ENCODE measurements at places on chromosomes 13 and 19.

GRCh38 chr19:50797781-50798658 lies 7.8 kb downstream of the ACP4 start:
- no peak for DNase-seq

DNA sequence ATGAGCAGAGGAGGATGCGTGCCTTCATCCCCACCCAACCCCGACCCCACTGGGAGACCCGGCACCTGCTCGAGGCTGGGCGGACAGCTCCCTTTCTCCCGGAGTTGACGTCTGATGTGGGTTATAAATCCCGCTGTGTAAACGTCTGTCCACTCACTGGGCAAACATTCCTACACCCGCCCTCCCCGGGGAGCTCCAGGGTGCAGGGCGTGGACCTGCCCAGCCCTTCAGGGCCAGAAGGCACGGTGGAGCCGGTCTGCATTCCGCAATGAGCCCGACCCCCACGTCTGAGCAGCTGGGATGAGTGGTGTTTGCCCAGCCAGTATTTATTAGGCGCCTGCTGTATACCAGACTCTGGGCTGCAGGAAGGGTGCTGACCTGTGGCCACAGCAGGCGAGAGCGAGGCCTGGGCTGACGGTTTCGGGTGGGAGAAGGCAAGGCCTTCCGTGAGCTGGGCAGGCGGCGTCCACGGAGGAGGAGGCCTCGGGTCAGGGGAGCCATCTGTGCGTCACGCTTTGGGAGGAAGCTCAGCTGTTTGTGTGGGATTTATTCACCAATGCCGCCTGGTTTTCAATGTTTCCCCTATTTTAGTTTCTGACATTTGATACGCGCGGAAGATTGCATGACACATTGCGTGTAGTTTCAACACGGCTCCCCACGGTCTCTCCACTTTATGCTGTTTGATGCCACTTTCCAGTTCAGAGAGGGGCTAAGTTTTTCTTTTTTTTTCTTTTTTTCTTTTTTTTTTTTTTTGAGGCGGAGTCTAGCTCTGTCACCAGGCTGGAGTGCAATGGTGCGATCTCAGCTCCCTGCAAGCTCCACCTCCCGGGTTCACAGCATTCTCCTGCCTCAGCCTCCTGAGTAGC lies 2.0 kb downstream of the MISP start:
- DNase-seq, result peak; percentile 93

GRCh38 chr13:31927219-31927653 lies 104.3 kb upstream of the FRY start:
- DNase-seq, result no peak

- no peak for DNase-seq
Observed at GRCh38 chr19:11227195-11227886, 12.1 kb upstream of the ANGPTL8 start.

DNA sequence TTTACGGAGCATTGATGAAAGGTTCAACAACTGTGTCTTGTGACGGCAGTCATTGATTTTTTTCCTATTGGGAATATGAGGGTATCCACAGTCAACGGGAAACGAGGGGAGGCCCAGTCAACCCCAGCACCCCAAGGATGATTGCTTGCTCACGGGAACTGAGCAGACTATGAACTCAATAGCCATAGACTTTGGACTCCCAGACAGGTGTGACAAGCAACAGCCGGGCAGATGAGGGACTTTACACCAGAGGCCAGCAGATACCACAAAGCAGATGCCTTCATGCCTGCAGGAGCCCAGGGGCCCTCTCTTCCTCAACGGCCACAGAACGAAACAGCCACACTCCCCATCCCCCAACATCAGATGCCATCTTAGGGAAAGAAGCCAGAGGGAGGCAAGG lies 80.3 kb upstream of the FLT1 start:
- DNase-seq, result no peak

DNA sequence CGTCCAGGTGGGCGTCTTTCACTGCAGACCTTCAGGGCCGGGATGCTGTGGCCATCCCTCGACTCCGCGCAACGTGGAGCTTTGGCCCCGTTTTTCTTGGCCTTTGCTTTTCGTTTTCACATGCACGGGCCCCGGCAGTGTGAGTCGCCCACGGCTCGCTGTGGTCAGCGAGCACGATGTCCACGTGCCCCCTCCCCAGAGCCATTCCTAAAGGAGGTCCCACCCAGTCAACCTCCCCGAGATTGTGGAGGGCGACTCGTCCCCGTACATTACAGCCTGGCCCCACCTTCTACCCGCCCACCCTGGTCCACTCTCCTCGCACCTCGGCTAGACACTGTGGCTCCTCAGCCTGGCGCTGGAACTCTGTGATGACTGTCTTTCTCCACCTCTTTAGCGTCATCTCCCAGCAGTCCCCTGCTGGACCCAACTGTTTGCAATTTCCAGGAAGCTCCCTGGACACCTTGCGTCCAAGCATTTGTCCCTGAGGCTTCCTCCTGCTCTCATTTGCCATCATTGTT lies 405 bp downstream of the ZNF446 start:
- DNase-seq, result no peak

- no peak for DNase-seq
Observed at GRCh38 chr19:3117716-3118115, 18.1 kb upstream of the GNA15 start.

DNA sequence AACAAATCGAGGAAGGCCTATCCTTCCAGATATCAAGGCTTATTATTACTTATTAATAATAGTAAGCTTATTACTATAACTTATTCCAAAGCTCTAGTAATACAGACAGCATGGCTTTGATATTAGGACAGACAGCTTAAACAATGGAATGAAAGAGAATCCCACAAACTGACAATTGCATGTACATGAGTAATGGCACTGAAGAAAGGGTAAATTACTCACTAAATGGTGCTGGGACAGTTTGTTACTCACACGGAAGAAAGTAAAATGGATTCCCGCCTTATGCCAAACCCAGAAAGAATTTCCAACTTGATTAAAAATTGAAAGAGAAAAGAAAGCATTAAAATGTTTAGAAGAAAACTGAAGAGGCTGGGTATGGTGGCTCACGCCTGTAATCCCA lies 60.3 kb downstream of the MIPEP start:
- no peak for DNase-seq

DNA sequence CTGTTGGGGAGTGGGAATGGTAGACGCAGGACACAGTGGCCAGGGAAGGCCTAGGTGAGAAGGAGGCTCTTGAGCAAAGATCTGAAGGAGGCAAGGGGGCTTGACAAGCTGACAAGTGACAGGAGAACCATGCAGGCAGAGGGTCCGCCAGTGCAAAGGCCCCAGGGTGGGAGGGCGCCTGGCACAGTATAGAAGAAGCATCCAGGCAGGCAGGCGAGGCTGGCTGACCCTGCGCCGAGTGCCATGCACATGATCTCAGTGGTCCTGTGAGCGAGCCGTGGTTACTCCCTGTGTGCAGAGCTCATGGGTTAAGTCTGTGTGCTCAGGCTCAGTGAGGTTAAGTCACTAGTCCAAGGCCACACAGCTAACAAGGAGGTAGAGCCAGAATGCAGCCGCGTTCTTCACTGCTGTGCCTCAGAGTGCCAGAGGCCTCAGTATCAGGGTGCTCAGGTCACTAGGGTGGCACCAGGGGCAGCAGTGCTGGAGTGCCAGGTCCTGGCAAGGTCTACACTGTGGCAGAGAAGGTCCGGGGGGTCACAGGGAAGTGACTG lies 15.2 kb downstream of the CNFN start:
- no peak for DNase-seq

GRCh38 chr19:21519488-21519887 lies 14.1 kb downstream of the ZNF429 start:
- no peak for DNase-seq

GRCh38 chr13:36774931-36775330 lies 44.1 kb upstream of the RFXAP start:
- no peak for DNase-seq

- no peak for DNase-seq
Observed at GRCh38 chr13:110307767-110308655, 927 bp downstream of the COL4A2 start.

GRCh38 chr19:13163609-13164342 lies 13.6 kb downstream of the IER2 start:
- DNase-seq, result peak; percentile 86

DNA sequence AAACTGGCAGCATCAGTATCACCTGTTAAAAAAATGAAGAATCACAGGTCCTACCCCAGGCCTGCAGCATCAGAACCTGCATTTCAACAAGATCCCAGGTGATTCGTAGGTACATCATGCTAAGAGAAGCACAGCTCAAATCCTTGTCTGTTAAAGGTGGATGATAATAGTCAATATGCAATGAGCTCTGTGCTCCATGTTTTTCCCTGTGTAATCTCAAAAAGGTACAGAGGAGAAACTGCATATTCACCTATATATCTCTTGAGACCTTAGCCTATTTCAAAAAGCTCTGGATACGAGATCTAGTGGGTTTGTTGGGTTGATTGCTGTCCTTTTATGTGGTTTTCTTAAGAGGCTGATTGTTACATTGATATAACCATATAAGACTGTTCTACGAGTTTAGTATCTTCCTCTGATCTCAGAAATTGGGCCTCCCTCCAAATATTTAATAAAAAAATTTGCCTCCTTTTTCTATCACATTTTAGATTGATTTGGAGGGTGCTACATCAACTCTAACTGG lies 148.9 kb downstream of the DCT start:
- no peak for DNase-seq

GRCh38 chr13:31611214-31611613 lies 128.1 kb upstream of the RXFP2 start:
- no peak for DNase-seq

DNA sequence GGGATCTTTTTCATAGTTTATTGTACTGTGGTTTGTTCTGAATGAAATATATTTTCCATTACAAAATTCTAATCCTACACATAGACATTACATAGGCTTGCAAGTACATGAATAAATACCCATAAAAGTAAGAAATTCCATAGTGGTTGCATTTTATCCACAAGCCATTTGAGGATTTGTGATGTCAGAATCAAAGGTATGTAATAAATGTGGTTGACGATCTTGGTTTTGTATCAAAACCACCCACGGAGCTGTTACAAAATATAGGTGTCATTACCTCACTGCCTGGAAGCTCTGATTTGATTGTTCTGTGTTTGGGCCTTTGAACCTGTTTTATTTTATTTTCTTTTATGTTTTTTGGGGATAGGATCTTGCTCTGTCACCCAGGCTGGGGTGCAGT lies 125.1 kb downstream of the NALCN start:
- no peak for DNase-seq

- no peak for DNase-seq
Observed at GRCh38 chr13:46172531-46172991, 9.4 kb downstream of the LCP1 start.

DNA sequence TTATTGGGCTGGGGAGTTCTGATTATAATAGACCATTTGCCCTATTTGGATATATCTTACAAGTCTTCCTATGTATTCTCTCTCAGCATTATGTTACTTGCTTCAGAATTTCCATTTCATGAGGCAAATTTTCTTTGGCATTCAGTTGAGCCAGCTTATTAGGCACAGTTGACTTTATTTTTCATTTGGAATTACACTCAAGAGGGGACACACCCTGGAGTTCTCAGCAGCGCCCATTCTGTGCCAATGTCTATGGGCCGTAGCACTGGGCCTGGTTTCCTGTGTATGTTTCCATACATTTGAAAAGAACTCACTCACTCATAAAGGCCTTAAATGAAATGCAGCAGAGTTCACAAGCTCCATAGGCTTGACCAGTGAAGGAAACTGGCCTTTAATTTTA lies 138.5 kb downstream of the KLF12 start:
- DNase-seq, result no peak

- DNase-seq, result no peak
Observed at GRCh38 chr13:28679628-28680027, 20.7 kb downstream of the POMP start.
